T-helper 2 cell treated with Interferon-gamma antibody and Interleukin-4, amounts not matched to agents 100 ng/mL and 5 ng/mL, for 36 hours (primary cell): ENCODE measurements at places on chromosomes 6 and 20. TPM values are rescaled to one million over a fixed set of nuclear protein-coding genes. Genes with fewer than 3 reads are reported as not detected.

NMBR gene
- not detected in 2 replicates for total RNA-seq

ZBTB12 gene
- total RNA-seq, result 2.8 TPM in 2 replicates

CLIC1 gene
- total RNA-seq, result 590 and 596 TPM in 2 replicates

HLA-F gene
- 285 and 293 TPM in 2 replicates for total RNA-seq

HTR1B gene
- not detected in 2 replicates for total RNA-seq

TMEM74B gene
- 0.09 TPM in 1 of 2 replicates, not detected in the other for total RNA-seq

DLL1 gene
- 0.50 TPM in 1 of 2 replicates, not detected in the other for total RNA-seq

CASS4 gene
- total RNA-seq, result 5.3 and 5.5 TPM in 2 replicates

KIAA0408 gene
- total RNA-seq, result 10.4 and 11.2 TPM in 2 replicates

CTAGE9 gene
- total RNA-seq, result not detected in 2 replicates

APCDD1L gene
- total RNA-seq, result not detected in 2 replicates

DOK5 gene
- 0.14 and 0.27 TPM in 2 replicates for total RNA-seq

PCMTD2 gene
- 42.2 and 47.9 TPM in 2 replicates for total RNA-seq

EMILIN3 gene
- total RNA-seq, result not detected in 2 replicates

SLC22A3 gene
- not detected in 2 replicates for total RNA-seq

AIG1 gene
- total RNA-seq, result 3.8 and 4.2 TPM in 2 replicates

OR2H1 gene
- total RNA-seq, result not detected in 2 replicates

GMEB2 gene
- total RNA-seq, result 16.3 and 17.4 TPM in 2 replicates

AVP gene
- not detected in 2 replicates for total RNA-seq

ISM1 gene
- 3.0 and 3.8 TPM in 2 replicates for total RNA-seq

RNF39 gene
- total RNA-seq, result not detected in 2 replicates

SUMO4 gene
- 9.6 and 10.5 TPM in 2 replicates for total RNA-seq

ID1 gene
- 0.18 and 0.59 TPM in 2 replicates for total RNA-seq
